ENCODE measurements at places on chromosomes 1 and 21.

- no peak for DNase-seq
Observed at GRCh38 chr21:26154753-26155152, 15.8 kb downstream of the APP start.

DNA sequence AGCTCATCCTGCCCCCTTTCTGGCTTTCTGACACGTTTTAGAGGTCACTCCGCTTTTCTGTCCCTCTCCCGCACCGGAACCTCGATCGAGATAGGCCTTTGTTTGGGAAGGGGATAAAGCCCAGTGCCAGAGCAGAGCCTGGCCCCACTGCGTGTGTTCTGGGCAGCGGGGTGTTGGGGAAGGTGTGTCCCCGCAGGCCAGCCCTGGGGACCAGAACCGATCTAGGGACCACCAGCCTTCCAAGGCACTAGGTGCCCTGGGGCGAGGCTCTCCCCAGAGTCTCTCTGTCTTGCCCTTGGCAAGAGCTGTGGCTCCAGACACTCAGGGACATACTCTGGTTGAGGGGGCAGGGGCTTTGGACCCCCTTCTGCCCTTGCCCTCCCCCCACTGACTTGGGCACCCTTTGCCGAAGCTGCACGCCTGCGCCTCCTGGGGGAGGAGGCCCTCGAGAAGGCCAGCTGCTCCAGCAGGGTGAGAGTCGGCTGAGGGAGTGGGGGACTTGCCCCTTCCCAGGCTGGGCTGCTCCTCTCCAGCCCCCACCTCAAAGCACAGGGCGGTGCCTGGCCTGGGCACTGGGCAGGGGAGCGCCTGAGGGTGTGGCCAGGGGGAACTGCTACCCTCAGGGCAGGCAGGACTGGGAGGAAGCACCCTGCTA lies 16.4 kb downstream of the PRXL2B start:
- DNase-seq = no peak

- DNase-seq = peak; percentile 91
Observed at GRCh38 chr21:46055863-46056281, 42.0 kb upstream of the COL6A2 start.

DNA sequence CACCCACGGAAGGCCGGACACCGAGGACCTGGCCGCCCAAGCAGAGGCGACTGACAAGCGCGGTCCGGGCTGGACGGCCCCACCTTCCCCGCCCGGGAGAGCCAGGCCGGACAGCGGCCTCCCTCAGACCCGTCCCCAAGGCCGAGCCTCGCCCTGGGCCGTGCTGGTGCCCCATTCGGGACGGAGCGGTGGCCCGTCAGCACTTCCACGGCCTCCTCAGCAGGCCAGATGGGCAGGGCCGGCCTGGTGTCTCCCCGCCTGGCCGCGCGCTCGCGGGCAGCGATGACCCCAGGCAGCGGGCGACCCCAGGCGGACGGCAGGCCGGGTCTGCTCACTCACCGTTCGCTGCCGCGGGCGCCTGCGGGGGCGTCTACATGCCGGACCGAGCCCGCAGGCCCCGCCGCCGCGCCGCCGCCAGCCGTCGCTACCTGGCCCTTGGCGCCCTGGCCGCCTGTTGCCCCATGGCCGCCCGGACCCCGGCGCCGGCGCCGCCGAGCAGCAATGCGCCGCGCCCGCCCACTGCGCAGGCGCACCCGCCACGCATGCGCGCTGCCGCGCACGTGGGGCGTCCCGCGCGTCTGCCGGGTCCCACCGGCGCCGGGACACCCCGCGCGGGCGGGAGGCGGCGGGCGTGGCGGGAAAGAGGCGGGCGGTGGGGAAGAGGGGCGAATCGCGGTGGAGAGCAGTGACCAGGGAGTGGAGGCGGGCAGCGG lies at the start of gene NADK:
TSS of gene NADK (minus strand) at position 521 of the 713 bp plus-strand sequence. CDS start 13,064 bp downstream, outside the sequence.
- peak; percentile 78 for DNase-seq

DNA sequence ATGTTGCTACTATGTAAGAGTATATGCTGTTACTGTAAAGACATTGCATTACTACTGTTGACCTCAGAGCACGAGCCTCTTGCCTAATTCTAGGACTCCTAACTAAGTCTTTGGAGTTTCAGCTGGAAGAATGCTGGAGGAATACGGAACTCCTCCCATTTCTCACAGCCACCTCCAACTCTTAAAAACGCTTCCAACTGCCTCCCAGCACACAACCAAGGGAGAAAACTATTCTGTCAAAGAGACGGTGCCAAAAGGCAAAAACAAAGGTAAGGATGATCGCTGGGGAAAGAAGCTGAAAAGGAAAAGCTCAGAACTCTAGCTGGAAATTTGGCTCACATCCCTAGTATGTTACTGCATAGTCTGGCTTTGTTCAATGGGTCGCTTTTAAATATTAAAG lies at the start of gene FMO2:
TSS of gene FMO2 (plus strand) at position 210 of the 400 bp plus-strand sequence. CDS start 414 bp downstream, outside the sequence.
- DNase-seq = peak; percentile 63

DNA sequence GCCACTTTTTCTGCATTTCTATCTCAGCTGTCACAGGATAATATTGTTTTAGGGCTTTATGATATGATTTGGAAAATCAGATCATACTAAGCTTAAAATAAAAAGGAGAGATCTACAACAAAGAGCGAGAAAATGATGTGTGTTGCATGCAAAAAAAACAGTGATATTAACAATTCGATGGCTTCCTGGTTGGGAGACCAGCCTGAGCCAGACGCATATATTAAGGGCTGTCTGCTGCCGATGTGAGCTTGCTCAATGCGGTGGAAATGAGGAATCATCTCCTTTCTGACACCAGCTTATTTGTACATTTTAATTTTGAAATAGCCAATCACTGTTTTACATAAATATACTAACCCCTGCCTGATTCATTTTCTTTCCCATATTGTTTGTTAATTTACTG lies 862.6 kb downstream of the USP25 start:
- DNase-seq = no peak

DNA sequence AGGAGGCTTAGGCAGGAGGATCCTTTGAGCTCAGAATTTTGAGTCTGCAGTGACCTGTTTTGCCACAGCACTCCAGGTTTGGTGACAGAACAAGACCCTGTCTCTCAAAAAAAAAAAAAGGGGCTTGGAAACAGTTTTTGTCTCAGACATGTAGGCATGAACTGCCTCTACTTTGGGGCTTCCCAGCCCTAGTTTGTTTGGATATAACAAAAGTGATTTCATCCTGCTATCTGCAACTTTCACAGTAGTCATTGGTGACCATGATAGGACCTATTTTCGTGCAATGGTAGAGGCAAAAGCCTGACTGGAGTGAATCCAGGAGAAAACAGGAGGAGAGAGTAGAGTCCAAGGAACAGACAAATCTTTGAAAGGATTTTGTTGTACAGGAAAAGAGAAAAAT lies 20.3 kb upstream of the EVI5 start:
- DNase-seq = no peak

GRCh38 chr1:161985301-161985822 lies 38.3 kb downstream of the OLFML2B start:
- DNase-seq = no peak

GRCh38 chr21:31383770-31384169 lies 39.7 kb upstream of the TIAM1 start:
- DNase-seq = no peak

DNA sequence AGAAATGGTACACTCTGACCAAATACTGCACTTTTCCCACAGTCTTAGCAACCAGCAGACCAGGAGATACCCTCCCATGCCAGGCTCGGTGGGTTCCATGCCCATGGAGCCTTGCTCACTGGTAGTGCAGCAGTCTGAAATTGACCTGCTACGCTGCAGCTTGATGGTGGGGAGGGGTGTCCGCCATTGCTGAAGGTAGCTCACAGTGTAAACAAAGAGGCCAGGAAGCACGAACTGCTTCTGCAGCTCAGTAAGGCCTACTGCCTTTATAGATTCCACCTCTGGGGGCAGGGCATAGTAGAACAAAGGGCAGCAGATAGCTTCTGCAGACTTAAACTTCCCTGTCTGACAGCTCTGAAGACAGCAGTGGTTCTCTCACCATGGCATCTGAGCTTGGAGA lies 12.3 kb upstream of the IFI44L start:
- DNase-seq = no peak

DNA sequence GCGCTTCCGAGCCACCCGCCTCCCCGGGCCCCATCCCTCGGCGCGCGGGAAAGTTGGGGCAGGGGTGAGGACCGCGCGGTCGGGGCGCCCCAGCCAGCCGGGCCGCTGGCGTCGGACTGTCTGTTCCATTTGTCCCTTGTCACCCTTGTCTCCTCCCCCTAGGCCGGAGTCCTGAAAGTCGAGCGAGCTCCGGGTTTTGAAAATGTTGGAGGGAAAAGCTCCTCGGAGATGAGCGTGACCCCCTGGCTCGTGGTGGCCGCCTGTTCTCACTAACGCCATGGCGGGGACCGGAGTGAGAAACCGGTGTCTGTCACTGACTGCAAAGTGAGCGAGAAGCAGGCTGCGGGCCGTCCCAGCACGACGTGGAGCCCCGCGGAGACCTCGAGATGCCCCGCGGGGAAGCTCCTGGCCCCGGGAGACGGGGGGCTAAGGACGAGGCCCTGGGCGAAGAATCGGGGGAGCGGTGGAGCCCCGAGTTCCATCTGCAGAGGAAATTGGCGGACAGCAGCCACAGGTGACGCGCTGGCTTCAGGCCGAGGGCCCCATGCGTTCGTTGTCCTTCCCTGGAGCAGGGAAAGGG lies 491 bp downstream of the PER3 start:
- peak; percentile 79 for DNase-seq

- no peak for DNase-seq
Observed at GRCh38 chr1:234094172-234094571, 189.7 kb downstream of the SLC35F3 start.

DNA sequence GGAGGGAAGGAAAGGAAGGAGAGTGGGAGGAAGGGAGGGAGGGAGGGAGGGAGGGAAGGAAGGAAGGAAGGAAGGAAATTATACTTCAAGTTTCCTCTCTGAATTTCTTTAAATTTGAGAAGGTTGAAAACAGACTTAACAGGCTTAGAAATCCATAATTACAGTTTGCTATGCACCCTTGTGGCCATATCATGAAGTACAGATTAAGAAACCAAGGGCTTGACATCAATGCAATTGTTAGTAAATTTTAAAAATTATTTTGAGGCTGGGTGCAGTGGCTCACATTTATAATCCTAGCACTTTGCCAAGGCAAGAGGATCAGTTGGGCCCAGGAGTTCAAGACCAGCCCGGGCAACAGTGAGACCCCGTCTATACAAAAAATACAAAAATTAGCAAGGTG lies 14.4 kb downstream of the ANP32E start:
- no peak for DNase-seq

- no peak for DNase-seq
Observed at GRCh38 chr1:157240495-157241184, 102.4 kb upstream of the ETV3 start.

GRCh38 chr21:25243808-25244207 lies 363.5 kb downstream of the MRPL39 start:
- no peak for DNase-seq

- peak; percentile 51 for DNase-seq
Observed at GRCh38 chr1:31651766-31652165, 7.1 kb upstream of the PEF1 start.

DNA sequence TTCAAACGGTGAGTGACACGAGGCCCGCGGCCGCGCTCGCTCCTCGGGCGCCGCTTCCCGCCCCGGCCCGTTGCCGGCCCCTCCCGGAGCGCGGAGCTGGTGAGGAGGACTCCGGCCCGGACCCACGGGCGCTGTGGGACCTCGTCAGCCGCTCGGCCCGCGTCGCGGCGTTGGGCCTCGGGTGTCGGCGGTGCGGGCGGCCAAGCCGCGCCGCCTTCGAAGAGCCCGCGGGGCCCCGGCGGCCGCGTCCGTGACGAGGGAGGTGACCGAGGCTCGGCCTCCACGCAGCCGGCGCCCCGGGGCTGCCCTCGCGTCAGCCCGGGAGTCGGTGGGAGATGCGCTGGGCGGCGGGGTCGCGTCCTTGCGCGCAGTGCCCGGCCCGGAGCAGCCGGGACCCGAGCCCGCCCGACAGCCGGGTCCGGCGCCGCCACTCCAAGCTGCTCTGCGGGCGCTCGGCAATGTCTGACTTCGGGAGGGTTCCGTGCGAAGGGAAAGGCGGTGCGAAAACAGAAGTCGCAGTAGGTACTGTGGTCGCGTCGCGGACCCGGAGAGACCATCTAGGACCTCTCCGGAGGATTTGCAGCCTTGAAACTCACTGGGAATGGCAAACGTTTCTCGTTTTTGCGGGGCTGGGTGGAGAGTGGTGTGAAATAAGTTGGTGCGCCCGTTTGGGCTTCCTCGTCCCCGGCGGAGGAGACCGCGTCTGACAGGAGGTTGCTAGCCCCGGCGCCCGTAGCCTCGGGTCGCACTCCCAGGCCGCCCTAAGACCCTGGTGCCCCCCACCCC lies 829 bp downstream of the SPEN start:
- peak; percentile 73 for DNase-seq

- DNase-seq = no peak
Observed at GRCh38 chr1:239879321-239880170, 212.1 kb upstream of the FMN2 start.

GRCh38 chr1:25430967-25431881 lies 527 bp downstream of the MACO1 start:
- DNase-seq = no peak

DNA sequence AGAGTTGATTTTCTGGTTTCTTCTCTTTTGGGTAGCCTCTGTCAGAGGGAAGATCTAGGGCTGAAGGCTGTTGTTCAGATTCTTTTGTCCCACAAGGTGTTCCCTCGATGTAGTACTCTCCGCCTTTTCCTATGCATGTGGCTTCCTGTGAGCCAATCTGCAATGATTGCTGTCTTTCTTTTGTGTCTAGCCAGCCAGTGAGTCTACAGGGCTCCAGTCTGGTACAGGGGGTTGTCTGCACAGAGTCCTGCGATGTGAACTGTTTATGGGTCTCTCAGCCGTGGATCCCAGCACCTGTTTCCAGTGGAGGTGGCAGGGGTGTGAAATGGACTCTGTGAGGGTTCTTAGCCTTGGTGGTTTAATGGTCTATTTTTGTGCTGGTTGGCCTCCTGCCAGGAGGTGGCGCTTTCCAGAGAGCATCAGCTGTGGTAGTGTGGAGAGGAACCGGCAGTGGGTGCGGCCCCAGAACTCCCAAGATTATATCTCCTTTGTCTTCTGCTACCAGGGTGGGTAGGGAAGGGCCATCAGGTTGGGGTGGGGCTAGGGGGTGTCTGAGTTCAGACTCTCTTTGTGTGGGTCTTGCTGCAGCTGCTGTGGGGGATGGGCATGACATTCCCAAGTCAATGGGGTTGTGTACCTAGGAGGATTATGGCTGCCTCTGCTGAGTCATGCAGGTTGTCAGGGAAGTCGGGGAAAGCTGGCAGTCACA lies 81.3 kb upstream of the C21orf91 start:
- DNase-seq = no peak

GRCh38 chr21:42332557-42333317 lies 17.5 kb upstream of the TFF3 start:
- no peak for DNase-seq
